ENCODE measurements at places on chromosomes 3 and 15.

DNA sequence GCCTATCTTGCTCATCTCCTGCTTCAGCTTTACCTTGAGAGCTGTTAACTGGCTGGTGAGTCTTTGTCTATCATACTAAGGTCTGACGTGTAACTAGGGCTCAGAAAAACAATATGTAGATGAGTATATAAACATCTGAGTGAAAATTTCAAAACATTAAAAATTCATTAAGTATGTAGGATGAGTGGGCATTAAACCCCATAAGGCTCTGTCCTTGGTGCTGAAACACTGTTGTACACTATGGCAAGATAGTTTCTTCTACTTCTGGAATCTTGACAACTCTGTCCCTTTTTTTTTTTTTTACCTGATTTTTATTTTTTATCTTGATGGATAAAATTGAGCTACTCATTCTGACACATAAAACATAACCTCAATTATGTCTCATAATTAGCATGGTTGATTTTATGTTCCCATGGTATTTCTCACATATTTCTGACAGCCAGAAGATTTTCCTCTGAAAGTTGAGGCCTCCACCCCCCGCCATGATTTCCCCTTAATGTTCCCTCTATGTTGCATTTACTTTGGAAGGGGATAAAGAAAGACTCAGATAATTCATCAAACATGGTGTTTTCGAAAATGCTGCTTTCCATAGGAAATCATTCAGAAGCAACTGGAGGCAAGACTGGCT, 54.3 kb downstream of the DGKG start:
- no peak for DNase-seq

GRCh38 chr3:76566211-76566534, 473.7 kb upstream of the ROBO2 start:
- DNase-seq: no peak

DNA sequence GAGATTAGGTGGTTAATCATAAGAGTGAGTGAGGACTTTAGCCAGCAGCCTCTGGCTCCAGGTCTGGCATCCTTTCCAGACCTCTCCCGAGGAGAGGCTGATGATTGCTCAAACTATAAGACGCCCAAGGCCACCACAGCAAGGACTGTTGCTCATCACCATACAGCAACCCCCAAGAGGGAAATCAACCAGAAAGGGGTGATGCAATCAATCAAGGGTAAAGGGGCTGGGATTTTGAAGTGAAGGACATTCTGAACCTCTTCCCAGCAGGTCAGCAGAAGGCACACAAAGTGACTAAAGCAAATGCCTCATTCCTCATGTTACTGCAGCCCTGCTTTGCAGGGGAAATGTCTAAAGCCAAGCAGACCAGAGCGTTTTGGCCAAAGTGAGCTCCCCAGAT, 247.3 kb upstream of the IGF1R start:
- no peak for DNase-seq

DNA sequence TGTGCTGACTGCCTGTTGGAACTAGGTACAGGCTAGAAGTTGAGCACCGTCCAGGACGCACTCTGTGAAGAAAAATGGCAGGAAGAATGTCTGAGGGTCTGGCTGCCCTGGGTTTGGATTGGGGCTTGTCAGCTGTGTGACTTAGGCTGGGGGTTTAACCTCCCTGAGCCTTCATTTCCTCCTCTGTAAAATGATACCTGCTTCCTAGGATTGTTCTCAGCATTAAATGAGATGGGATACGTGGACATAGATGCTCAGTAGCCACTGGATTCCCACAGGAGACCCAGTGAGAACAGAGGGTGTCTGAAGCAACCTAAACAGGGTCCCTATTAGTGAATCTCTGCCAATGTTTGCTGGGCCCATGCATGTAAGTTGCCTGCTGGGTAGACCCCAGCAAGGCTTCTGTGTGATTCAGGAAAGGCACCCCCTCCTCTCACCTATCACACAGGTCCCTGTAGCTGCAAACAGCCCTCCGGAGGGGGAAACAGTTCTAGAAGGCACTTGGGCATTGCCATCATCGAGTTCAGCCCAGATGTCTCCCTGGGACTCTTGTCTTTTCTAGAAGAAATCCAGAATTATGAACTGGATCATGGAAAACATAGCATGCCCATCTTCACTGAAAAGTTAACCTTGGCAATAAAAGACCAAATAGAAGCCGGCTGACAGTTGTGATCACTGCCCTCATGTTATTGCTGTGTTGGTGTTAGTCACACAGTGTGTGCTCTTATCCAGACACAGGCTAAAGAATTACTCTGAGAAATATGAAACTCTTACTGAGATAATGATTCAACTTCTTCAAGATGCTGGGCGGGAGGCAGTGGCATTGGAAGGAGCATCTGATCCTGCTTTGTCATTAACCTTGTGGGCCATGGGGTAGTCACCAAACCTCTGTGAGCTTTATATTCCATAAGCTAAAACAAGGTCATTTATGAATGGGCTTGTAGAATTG, 64.5 kb downstream of the SMAD6 start:
- DNase-seq: no peak

DNA sequence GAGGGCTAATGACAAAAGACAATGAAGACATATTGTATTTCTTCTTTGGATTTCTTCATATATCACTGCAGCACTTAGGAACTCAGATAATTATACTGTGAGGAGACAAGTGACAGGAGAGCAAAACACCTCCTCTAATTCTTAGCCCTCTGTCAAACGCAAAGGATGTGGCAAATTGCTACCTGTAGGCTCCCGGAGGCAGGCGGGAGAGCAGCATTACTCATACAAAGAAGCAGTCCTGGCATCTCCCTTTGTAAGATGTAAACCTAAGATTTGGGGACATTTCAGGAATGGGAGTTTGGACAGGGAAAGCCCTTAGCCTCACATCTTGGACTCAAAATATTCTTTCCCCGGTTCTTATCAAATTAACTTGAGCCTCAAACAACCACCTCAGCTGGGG, 460.8 kb downstream of the SOX2 start:
- no peak for DNase-seq

GRCh38 chr15:58260725-58261267, 122.6 kb downstream of the AQP9 start:
- no peak for DNase-seq

DNA sequence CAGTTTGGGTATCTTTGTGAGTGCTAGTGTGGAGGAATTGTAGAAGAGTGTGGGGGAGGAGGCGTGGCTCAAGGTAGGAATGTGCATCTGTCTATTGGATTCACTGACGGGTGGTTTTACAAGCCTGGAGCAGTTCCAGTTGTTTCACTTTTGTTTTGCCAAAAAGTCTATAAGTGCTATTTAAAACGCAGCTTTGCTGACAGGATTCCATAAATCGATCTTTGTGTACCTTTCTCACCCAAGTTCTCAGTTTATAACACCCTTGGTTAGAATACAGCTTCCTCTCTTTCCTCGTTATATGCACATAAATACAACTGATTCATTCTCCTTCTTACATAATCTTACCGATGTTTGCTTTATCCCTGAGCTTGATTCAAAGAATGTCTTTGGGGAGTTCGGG, 123.2 kb upstream of the UBE2E2 start:
- DNase-seq: no peak

- no peak for DNase-seq
Measured at GRCh38 chr15:83208367-83208661, 691 bp upstream of the HDGFL3 start.

DNA sequence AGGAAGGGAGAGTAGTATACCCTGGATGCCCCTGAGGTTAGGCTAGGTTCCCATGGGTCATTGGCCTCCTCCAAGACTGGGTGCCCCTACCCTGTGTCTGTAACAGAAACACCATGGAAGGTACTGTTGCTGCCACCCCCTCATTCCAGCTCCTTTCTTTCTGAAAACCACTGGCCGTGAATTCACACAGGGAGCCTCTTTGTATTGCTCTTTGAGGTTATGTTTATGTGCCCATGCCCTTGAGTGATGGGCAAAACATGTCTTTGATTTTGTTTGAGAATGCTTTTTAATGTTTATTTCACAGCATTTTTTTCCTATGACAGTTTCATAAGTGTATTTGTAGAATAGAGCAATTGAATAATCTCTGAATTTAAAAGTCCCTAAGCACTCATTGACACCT, 79.7 kb downstream of the RARB start:
- no peak for DNase-seq

DNA sequence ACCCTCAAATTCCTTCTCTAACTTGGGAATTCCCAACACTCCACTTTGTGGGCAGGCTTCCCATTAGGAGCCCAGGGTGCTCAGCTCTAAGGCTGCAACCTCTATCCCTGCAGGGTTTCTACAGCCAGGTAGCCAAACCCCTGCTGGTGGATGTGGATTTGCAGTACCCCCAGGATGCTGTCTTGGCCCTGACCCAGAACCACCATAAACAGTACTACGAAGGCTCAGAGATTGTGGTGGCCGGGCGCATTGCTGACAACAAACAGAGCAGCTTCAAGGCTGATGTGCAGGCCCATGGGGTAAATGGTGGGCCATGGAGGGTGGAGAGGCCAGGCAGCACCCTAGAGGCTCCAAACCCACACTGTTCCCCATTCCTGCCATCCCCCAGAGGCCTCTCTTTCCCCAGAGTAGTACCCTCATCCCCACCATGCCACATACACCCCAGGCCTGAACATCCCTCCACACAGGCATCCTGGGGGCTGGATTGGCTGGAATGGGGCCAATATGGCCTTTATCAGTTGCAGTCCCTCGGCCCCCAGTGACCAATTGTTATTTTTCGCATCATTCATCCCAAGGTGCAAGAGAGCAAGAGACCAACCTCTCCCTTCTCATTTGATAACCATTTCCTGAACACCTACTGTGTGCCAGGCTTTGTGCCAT, 7.7 kb downstream of the ITIH1 start:
- DNase-seq: no peak

DNA sequence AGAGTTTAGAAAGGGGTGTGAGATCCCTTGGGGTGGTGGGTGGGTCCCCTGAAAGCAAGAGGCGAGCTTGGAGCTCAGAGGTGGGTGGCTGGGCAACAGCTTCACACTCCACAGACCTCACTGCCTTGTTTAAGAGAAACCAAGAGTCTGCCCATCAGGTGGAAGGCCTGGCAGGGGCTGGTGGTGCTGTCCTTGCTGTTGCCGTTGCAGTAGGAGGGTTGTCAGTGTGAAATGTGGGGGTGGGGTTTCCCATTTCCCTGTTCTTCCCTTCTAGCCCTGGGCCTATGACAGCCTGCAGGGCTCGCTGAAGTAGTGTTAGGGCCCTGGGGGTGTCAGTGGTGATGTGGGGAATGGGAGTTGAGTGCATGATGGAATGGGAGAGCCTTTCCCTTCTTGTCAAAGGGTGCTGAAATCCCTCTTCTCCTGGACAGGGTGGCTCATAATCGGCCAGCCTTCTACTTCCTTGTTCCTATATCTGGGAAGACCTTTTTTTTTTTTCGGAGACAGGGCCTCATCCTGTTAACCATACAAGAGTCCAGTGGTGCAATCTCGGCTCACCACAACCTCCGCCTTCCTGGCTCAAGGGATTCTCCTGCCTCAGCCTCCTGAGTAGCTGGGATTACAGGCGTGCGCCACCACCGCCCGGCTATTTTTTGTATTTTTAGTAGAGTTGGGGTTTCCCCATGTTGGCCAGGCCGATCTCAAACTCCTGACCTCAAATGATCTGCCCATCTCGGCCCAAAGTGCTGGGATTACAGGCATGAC, 4.3 kb downstream of the PLEKHO2 start:
- no peak for DNase-seq

DNA sequence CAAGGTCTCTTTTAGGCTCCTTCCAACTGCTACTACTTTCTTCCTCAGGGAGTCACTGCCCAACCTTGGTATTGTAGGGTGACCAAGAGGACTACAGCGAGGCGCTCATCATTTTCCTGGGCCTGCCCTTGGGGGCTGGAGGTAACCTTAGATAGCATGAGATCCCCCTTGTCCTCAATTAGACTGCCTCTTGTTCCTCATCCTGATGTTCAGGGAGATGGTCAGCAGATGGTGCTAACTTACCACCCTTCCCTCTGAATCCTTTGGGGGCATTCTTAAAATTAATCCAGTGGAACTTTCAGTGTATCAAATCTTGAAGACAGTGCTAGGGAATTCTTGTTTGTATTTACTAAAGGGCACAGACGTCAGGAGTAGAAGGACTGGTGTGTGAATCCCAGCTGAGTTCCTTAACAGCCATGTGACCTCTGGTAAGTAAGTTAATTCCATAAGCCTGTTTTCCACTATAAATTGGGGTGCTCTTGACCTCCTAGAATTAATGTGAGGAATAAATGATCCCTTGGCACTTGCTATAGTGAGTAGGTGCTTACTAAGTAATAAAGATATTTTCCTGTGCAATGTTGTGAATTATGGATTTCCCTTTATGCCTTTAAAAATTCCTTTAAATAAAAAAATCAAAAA, 4.1 kb upstream of the CLPX start:
- DNase-seq: no peak

Data from stimulated activated CD8-positive, alpha-beta memory T cell treated with anti-CD3 and anti-CD28 coated beads, Interleukin-2, amount 100 ng/mL, for 48 hours (primary cell).